Gastrocnemius medialis (tissue), 4 donors: ENCODE measurements at places on chromosomes 2 and 18.

DNA sequence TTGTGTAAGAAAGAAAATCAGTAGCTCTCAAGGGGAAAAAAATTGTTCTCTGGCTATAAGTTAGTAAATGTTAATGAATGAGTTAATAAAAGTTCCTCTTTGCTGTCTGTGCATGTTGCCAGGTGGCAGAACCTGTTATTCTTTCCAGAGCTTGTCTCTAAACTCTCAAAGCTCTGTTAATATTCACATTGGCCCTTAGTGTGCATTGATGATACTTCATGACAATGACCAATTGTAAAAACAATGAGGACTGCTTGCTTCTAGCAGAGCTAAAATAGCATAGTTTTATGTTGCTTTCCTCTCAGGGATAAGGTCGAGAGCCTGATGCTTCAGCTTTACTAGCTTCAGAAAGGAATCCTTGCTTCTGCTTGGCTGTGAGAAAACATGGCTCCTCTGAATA, 91.5 kb downstream of the RAD51AP2 start:
- DNase-seq = no peak

DNA sequence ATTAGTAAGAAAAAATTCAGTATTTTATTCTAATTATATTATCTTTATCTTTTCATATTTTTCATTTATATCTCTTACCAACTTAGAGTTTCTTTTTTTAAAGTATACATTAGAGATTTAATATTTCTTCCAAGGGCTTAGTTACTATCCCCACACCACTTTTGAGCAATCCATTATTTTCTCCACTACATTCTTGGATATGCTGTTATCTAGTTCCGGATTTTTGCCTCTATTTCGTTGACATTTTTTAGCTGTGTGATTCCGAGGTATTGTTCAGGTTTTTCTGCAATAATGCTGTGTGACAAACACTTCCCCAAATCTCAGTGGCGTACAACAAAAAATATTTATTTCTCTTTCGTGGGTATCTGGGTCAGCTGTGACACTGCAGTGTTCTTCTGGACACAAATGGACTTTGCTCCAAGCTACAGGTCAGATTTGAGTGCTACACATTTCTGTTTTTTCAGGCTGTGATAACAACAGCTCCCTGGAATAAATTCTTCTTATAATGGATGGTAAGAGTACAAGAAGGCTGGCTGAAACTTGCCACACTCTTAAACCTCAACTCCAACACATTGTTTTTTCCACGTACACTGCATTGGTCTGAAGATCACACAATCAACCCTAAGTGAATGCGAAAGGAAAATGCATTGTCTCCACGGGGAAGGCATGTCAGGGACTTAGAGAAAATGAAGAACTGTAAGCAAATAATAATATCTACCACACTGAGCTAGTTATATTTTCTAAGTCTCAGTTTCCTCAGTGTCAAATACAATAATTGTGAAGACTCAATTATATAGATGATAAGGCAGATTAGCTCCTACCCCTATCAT, 50.9 kb upstream of the PSMD14 start:
- no peak for DNase-seq

GRCh38 chr2:224764565-224765236, 48.5 kb upstream of the CCDC195 start:
- no peak for DNase-seq

DNA sequence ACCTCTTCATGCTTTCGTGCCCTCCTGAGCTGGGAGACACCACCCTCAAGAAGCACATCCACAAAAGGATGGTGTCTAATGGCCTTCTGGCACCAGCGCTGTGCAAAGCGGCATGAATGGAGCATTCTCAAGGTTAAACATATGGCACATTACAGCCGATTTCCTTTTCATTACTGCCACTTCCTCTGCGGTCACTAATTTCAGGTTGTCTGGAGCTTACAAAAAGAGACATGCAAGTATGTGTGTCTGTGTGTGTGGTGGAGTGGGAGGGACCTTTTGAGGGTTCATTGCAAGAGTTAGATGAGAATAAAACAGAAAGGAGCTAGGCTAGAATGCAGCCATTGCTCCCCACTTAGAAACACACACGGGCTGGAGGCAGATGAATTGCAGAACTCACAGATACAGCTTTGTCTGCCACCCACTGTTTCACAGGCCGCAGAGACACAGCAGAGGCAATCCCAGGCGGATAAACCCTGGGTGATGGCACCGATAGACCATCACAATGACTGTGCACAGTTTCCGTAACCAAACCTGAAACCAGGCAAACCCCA, 76.0 kb downstream of the TGIF1 start:
- peak; percentile 24 for DNase-seq

- no peak for DNase-seq
Observed at GRCh38 chr2:148614322-148615049, 30.1 kb upstream of the EPC2 start.

GRCh38 chr2:14901737-14902136, 269.2 kb downstream of the LRATD1 start:
- no peak for DNase-seq

GRCh38 chr18:22680944-22681343, 252.2 kb upstream of the RBBP8 start:
- no peak for DNase-seq

- no peak for DNase-seq
Observed at GRCh38 chr2:86291328-86291662, 46.1 kb downstream of the REEP1 start.
